Right forelimb (tissue), 1 donor: ENCODE measurements at places on chromosomes 16 and 17.

GRCh38 chr16:49854188-49854795 is 1.6 kb downstream of the ZNF423 start:
- peak; percentile 75 for DNase-seq

GRCh38 chr16:85798283-85798776 is 1.0 kb downstream of the EMC8 start:
- DNase-seq: no peak

DNA sequence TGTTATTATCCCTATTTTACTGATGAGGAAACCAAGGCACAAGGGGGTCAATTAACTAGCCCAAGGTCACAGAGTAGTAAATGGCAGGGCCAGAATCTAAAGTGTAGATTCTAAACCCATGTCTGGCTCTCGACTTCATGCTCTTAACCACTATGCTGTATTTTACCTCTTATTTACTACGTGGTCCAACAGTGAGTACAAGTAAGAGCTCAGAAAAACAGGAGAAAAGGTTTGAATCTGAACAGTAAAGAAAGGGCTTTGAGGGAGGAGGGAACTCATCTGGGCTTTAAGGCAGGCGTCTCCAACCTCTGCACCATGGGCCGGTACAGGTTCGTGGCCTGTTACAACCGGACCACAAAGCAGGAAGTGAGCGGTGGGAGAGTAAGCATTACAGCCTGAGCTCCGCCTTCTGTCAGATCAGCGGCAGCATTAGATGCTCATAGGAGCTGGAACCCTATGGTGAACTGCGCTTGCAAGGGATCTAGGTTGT is 62.9 kb downstream of the SMURF2 start:
- DNase-seq: no peak

DNA sequence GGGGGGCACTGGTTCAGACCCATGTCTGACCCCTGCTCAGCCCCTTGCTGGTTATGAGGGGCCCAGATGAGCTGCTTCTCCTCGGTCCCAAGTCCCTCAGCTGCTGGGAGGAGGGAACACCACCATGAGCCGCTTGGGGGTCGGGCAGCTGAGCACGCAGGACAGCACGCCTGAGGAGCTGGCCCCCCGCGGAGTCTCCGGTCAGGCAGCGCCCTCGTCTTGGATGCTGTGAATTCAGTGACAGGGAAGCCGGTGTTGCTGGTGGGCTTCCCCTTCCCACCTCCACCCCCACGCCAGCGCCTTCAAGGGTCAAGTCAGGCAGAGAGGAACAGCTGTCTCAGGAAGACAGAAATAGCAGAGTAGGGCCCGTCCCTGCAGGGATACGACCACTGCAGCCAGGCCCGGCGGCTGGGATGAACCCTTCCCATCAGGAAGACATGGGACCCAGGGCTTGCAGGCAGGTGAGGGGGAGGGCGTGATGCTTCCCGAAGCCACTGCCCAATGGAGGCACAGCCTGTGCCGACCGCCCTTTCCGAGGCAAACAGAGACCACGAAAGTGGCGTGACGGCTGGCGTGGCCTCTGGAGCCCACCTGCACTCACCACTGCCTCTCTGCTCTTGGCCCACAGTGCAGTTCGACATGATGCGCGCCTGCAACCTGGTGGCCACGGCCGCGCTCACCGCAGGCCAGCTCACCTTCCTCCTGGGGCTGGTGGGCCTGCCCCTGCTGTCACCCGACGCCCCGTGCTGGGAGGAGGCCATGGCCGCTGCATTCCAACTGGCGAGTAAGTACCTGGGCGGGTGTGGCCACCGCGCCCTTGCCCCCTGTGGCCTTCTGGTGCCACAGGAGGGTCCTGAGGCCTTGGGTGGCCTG is 8.1 kb downstream of the TMEM204 start:
- DNase-seq: no peak
